ENCODE measurements at places on chromosomes 5 and 9.

GRCh38 chr9:26662476-26662875 lies 230.1 kb downstream of the CAAP1 start:
- no peak for DNase-seq

DNA sequence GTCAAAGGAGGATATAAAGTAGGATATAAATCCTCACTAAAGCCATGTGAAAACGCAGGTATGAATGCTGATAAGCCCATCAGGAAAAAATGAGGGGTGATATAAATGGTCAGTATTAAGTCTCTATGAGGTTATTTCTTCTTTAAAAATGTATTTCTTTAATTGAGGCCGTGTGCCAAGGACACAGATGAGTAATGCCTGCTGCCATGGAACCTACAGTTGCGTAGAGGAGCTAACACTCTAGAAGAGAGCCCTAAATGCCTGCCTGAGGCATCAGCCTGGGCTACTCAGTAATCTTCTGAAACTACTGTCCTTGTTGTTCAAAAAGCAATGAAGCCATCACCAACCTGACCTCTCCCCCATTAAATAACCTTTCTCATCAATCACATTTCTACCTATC lies 84.9 kb downstream of the KLHL3 start:
- DNase-seq: no peak

DNA sequence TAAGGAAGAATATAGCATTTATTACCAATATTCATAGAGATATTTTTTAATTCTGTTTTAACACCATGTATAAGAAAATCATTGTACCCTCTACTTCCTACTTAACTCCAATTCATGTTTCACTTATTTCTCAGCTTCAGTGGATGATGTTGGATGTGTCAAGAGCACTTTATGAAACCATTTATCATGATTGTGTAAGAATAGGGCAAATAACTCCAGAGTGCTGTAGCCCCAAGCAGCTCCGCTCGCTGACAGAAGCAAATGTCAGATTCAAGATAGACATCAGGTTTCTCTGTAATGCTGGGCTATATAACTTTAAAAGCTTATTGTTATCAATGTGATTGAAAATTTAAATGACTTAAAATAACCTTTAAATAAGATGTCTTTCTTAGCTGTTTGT lies 50.4 kb downstream of the MAST4 start:
- no peak for DNase-seq

- DNase-seq: peak; percentile 15
These were observed 11.8 kb upstream of the MRNIP start for GRCh38 chr5:179870403-179870903.

DNA sequence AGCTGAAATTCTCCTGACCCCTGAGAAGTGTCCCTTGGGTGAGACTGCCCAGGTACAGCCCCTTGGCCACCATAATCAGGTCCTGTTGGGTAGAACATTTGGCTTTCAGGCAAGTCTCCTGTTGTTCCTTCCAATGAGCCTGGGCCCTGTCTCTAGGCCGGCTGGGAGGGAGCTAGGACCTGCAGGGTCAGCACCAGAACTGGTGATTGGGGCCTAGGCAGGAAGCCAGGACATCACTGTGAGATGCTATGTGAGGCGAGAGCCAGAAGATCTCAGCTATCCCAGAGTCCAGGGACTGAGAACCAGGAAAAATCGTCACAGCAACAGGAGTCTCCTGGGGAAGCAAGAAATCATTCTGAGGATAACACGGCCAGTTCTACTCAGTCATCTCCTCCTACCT lies 51.5 kb downstream of the PCDH1 start:
- no peak for DNase-seq

DNA sequence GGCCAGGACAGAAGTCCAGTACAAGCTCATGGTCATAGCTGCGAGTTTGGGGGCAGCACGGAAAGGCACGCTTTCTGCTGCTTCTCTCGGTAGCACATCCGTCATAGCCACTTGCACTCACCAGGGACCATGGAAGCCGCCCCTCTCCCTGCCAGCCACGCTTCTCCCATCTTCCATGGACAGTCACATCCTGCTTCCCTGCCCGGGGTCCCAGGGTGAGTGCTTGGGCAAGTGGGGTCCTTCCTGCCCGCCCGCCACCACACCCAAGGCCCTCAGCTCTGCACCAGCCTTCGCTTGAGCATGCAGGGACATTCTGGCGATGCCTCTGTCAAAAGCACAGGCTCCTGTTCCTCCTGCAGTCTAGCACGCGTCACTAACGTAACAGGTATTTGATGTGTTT lies 13.1 kb upstream of the IRX2 start:
- DNase-seq: no peak

DNA sequence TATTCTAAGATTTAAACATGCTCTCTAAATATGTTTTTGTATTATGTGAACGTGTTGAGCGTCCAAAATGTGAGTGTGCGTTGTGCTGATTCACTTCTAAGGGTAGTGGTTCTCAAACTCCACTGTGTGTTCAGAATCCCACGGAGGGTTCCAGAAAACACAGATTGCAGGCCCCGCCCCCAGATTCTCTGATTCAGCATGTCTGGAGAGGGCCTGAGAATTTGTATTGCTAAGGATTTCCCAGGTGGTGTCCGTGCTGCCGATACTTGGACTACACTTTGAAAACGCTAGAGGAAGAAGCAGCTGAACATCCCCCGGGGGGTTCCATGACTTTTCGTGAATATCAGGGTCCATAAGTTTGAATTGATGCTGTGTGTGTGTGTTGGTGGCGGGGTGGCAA lies 1043.2 kb upstream of the WWC1 start:
- DNase-seq: no peak

GRCh38 chr9:126722252-126722921 lies 82.5 kb upstream of the ZBTB43 start:
- no peak for DNase-seq
